ENCODE measurements at places on chromosomes 5 and 9.
A peak's percentile ranks its signal among the peaks of the same experiment; 100 is the strongest.

DNA sequence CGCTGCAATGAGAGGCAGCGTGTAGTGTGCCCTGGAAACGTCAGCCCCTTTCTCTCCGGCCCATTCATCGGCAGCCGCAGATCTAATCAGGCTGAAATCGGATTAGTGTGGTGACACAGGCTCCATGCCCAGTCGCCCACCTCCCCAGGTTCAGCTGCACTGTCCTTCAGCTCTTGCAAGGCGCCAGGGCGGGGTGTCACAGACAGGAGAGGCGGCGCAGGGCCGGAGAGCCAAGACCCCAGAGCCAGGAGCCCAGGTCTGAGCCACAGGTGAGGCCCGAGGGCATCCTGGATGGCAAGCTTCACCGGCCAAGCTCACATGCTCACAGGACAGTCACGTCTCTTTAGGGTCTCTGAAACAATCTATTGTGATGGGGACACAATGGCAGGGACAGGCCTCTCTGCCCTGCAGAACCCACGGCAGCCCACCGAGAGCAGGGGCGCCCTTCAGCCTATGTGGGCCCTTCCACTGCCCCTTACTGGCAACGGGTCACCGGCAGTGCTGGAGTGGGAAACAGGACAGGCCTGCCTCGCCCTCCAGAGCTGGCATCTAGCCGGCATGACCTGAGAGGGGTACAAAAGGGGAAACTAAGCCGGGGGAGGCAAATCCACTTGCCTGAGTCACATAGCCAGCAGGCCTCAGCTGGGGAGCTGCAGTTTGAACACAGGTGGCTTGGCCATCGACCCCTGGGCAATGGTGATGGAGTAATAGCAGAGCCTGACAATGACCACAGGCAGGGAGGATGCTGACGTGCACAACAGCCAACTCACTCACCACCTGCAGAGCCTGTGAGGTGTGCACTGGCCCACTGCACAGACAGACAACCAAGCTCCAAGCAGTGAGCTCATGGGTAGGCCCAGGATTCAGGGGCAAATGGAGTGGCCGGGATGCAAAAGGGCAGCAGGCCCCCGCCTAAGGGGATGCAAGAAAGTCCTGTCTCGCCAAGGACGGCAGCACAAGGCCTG lies 48.1 kb downstream of the VAV2 start:
- no peak for DNase-seq

GRCh38 chr9:116318468-116319374 lies 165.1 kb downstream of the PAPPA start:
- no peak for DNase-seq

DNA sequence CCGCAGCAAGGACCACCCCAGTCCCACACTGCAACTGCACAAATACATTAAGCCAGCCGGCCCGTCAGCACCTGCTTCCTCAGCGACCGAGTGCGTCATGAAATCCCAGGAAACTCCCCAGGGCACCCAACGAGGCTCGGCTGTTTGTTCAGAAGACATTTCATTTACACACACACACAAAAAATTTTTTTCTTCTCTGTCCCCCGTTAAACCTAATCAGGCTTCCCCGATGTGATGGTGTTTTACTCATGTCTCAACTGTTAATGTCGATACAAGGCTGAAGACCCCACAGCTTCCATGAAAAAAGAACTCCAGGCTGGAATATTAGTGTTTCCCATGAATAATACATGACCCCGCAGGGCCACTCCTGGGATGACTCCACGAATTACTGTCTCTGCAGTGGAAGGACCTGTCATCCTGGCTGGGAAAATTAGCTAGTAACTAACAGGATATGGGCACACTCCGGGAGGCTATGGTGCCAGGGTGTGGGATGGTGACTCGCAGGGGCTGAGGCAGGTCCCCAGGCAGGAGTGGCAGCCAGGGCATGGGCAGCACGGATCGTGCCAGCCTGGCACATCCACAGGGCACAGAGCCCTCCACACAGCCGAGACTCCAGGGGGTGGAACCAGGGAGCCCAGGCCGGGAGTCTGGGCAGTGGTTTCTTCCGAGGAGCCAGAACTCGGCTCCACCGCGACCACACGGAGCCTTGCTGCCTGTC lies 102.4 kb downstream of the VAV2 start:
- DNase-seq: no peak

- no peak for DNase-seq
These were observed 147.8 kb downstream of the AOPEP start for GRCh38 chr9:94874316-94874715.

- no peak for DNase-seq
These were observed 69.7 kb downstream of the PIK3R1 start for GRCh38 chr5:68285075-68285840.

- no peak for DNase-seq
These were observed 100.1 kb upstream of the DHFR start for GRCh38 chr5:80754900-80755299.

GRCh38 chr5:54795284-54795683 lies 190.1 kb downstream of the ESM1 start:
- no peak for DNase-seq

- DNase-seq: no peak
These were observed 13.4 kb downstream of the PBX3 start for GRCh38 chr9:125760537-125760936.

- no peak for DNase-seq
These were observed 201.5 kb downstream of the FRMD3 start for GRCh38 chr9:83336706-83337105.

- no peak for DNase-seq
These were observed 40.7 kb upstream of the RAD23B start for GRCh38 chr9:107242073-107243030.

DNA sequence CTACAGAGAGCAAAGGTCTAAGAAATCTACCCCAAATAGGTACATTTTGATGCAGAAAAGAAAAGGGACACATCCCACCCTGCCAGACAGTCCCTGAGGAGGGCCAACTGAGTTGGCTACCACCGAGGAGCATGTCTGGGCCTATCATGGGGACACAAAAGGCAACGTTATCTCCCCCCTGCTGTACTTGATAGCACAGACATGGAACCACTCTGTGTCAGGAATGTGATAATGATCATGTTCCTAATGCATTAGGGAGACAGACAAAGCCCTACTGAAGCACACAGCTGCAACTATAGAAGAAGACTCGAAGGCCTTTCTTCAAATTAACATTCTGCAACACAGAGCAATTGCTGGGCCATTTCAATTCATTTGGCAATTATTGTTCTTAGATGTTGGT lies 84.5 kb downstream of the ENC1 start:
- DNase-seq: no peak

DNA sequence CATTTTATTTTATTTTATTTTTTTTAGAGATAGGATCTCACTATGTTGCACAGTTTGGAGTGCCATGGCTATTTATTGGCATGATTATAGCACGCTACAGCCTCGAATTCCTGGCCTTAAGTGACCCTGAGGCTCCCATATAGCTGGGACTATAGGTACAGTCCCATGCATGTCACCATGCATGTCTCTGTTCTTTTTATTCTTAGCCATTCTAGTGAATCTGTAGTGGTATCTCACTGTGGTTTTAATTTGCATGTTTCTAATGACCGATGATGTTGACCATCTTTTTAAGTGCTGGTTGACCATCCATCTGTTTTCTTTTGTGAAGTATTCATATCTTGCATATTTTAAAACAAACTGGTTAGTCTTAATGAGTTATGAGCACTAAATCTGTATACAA lies 76.1 kb downstream of the SLC44A1 start:
- no peak for DNase-seq

- DNase-seq: no peak
These were observed 23.3 kb downstream of the CLPTM1L start for GRCh38 chr5:1321576-1321975.

GRCh38 chr9:104991144-104991953 lies 63.4 kb upstream of the ABCA1 start:
- no peak for DNase-seq

- DNase-seq: no peak
These were observed 268.2 kb downstream of the MLLT3 start for GRCh38 chr9:20353931-20354652.

DNA sequence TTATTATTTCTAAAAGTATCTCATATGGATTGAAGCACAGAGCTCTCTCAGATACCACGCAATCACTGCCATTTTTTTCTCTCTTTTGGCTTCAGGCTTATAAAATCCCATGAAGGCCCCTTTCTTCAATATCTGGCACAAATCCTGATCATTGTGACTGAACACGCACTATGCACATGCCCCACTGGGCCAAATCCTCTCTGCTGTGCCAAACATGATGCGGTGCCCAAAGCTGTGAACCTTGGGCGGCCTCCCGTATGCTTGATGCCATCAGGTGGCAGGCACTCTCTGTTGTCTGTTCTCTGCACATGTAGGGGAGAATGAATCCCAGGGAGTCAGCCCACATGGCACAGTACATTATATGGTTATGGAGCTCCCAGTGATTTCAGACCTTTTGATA lies 375.0 kb upstream of the RGMB start:
- no peak for DNase-seq

DNA sequence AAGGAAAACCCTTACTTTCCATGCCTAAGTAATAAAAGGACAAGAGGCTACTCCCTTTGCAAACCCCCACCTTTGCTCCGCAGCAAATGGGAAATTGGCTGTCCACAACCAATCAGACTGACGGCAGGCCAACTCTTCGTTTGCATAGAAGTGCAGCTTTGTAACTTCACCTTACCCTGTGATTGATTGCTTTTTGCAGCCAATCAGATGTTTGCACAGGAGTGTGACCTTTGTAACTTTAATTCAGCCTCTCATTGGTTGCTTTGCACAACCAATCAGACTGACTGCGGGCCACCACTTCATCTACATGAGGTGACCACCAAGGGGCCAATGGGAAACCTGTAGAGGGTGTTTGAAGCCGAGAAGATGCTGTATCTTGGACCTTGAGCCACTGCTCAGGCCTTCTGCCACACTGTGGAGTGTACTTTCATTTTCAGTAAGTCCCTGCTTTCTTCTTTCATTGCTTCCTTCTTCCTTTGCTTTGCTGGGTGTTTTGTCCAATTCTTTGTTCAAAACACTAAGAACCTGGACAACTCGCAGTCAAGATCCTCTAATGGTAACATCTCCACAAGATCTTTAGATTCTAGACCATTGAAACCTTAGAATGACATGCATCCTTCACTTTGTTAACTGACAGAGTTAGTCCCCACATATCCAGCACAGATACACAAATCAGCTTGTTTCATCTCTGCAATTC lies 51.3 kb upstream of the FREM1 start:
- DNase-seq: no peak

- DNase-seq: no peak
These were observed 19.2 kb downstream of the DOCK2 start for GRCh38 chr5:169656125-169656901.

DNA sequence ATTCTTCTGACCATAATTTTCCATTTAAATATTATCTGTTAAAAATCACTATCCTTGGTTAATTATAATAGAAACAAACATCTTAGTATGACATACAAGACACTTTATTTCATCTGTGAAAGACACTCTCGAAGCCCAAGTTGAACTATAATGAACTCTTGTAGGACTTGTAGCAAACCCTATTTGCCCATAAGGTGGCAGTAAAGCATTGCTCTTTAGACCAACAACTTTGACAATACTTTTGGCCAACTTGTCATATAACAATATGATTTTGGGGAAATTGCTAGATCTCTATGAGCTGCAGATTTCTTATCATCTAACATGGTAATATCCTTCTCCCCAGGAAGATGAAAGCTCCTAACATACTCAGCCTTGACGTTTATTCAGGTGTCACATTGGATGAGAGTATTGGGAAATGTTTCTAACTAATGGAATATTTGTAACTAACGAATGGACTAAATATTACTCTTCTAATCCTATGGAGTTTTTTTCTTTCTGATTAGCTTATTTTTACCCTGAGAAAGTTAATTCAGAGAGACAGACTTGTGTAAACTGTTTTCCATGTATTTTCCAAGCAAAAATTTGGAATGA lies 11.0 kb downstream of the SPINK14 start:
- peak; percentile 45 for DNase-seq
